Heart left ventricle (tissue), 16 donors: ENCODE measurements at places on chromosomes 16 and 17. TPM values are rescaled to one million over a fixed set of nuclear protein-coding genes. Genes with fewer than 3 reads are reported as not detected.

The KCTD13 gene
- 6.6 TPM for total RNA-seq

The GAST gene
- not detected for total RNA-seq

The TPSB2 gene
- 2.2 TPM for total RNA-seq

The TMEM92 gene
- total RNA-seq = not detected

The SEZ6 gene
- not detected for total RNA-seq

The DNASE1L2 gene
- total RNA-seq = 0.34 TPM

The CCL3 gene
- 0.54 TPM for total RNA-seq

The MT3 gene
- total RNA-seq = 3.3 TPM

The WSCD1 gene
- total RNA-seq = 3.6 TPM

The ARL5C gene
- not detected for total RNA-seq

The FAM20A gene
- 8.8 TPM for total RNA-seq

The ZG16B gene
- not detected for total RNA-seq

The B4GALNT2 gene
- not detected for total RNA-seq

The GFOD2 gene
- 10.1 TPM for total RNA-seq

The OR1F1 gene
- not detected for total RNA-seq
